Mucosa of gallbladder (tissue), 1 donor: ENCODE measurements at places on chromosomes 16 and 17. TPM values are rescaled to one million over a fixed set of nuclear protein-coding genes. Genes with fewer than 3 reads are reported as not detected.

GRCh38 chr17:3988297-3989040, 24.2 kb upstream of the ATP2A3 start:
- DNase-seq, result no peak

GRCh38 chr16:23682181-23682580, 3.5 kb downstream of the PLK1 start:
- no peak for DNase-seq

GRCh38 chr16:82391690-82392089, 221.7 kb upstream of the MPHOSPH6 start:
- DNase-seq, result no peak

C17orf67 gene
- 5.1 TPM for total RNA-seq

DNA sequence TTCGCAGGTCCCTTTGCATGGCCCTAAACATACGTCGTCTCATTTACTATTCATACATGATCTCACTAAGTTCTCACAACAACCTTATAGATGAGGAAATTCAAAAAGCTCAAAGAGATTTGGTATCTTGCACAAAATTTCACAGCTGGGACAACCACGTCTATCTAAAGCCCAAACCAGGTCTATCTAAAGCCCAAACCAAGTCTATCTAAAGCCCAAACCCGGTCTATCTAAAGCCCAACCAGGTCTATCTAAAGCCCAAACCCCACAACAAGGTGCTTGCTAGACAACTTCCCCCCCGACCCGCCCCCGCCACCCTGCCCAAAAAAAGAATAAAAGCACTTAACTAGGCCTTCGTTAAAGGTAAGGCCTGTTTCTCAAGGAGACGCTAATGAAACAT, 174.9 kb downstream of the VPS53 start:
- DNase-seq, result no peak

DNA sequence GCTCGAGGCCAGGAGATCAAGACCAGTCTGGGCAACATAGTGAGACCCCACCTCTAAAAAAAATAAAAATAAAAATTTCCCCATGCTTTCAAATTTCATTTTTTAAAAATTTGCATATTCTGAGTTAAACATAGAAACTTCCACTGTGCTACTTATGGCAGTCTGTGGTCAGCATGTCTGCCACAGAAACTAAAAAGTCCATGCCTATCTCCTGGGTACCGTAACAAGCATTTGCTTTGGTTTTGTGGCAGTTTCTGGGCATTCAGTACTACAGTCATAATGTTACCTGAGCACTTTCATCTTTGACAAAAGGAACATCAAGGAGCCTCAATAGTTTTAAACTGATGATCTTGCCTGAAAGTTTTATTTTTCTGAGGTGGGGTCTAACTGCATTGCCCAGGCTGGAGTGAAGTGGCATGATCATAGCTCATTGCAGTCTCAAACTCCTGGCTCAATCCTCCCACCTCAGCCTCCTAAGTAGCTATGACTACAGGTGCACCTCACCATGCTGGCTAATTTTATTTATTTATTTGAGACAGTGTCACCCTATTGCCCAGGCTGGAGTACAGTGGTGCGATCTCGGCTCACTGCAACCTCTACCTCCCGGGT, 13.2 kb upstream of the ITGA2B start:
- DNase-seq, result no peak

DNA sequence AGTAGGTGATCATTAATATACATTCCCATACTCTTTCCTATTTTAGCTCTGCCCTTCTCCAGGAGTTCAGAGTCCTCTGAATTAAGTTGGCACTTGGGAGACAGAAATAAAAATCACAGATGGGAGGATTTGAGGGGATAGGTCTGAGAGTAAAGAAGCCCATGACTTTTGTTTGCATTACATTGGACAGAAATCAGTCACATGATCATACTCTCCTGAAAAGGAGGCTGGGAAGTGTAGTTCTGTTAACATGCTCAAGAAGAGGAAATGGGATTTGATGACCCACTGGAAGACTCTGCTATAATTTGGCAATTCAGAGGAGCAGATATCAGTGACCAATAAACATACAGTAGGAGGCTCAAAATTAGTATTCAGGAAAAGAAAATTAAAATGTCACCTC, 674.9 kb upstream of the C16orf82 start:
- DNase-seq, result no peak

- DNase-seq, result no peak
These were observed 149.9 kb upstream of the TBX2 start for GRCh38 chr17:61249649-61250299.

GRCh38 chr17:44030482-44030881, 15.7 kb upstream of the TMEM101 start:
- DNase-seq, result no peak

- no peak for DNase-seq
These were observed 39.4 kb downstream of the TBC1D16 start for GRCh38 chr17:79996291-79996690.

KRT33A gene
- total RNA-seq, result not detected

DNA sequence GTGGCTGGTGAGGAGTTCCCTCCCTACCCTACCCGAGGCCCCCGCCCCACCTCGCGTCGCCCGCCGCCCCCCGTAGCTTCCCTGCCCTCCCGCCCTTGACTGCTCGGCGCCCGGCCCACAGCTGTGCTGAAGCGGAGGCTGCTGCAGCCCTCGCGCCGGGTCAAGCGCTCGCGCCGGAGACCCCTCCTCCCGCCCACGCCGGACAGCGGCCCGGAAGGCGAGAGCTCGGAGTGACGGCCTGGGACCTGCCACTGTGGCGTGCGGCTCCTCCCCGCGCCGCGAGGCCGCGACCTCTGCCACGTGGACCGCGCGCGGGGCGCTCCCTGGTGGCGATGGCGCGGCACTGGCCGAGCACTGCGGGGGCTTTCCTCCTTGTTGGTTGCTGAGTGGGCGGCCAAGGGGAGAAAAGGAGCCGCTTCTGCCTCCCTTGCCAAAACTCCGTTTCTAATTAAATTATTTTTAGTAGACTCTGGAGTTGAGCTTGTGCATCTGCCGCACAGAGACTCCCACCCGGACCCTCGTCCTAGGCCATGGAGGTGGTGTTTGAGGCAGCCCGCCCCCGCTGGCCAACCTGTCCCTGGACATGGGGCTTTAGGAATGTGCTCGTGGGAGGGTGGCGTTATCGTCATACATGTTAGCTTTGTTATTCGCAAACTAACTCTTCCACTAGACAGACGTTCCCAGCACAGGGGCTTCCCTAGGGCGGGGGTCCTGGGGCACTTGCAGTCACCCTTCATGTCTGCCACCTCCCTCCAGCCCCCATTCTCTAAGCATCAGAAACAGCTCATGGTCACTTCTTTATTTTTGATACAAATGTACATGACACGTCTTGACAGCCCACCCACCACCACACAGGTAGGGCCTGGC, 4.4 kb downstream of the TP53I13 start:
- DNase-seq, result no peak

OR2C1 gene
- total RNA-seq, result 0.14 TPM

DNA sequence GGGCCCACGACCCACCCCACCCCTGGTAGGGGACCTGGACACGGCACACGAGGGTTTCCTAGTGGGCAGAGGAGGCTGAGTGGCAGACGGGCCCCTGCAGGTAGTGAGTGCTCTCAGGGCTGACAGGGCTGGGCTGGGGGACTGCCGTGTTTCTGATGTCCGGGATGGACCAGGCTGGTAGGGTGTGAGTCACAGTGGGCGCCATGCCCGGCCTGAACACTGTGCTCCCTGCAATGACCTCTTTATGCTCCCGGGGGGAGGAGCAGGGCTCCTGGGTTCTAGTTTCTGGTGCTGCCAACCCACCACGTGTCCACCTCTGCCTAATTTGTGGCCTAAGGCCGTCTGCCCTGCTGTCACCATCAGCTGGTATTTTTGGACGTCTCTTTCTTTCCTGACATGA, 26.3 kb downstream of the ARHGAP23 start:
- peak; percentile 44 for DNase-seq

KRT40 gene
- not detected for total RNA-seq

ABCA6 gene
- 15.6 TPM for total RNA-seq
